Hypothalamus (tissue), 51 donors: ENCODE measurements at places on chromosomes 5 and 9.

- no peak for DNase-seq
These were observed 108.2 kb downstream of the UBE2R2 start for GRCh38 chr9:33924978-33925797.

- no peak for DNase-seq
These were observed 289.7 kb downstream of the PBX3 start for GRCh38 chr9:126036881-126037291.

GRCh38 chr9:70012569-70012968, 31.1 kb upstream of the MAMDC2 start:
- DNase-seq = no peak

GRCh38 chr5:2131826-2132496, 249.2 kb upstream of the IRX4 start:
- no peak for DNase-seq

- no peak for DNase-seq
These were observed 39.5 kb downstream of the MED10 start for GRCh38 chr5:6338871-6339270.

DNA sequence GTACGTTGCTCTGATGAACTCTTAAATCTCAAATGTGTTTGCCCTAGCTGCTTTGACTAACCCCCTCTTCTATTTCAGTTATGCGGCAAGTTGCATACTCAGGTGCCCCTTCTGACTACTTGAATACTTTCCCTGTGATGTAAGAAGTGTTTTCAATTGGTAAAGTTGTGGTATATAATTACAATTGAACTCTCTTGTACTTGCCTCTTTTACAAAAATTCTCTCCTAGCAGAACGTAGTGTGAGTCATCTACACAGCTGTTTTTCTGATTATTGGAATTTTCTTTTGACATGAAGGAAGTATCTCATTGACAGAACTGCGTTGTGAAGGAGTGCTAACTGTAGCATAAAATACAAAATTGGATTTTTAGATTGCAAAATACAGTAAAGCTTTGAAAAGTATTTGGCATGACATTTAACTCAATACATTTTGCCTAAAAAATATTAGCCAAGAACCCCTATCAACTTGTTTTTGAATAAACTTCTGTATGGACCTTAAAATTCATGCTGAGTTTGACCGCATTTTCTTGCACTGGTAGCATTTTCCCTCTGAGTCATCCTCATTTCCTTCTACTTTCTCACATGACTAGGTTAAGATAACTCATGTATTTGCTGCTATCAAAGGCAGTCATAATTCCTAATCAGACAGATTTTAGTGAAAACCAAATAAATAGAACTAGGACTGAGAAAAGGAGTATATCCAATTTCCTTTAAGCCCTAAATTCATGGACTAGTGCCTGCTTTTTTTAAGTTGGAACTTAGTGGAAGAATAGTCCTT, 6.3 kb downstream of the CRHBP start:
- DNase-seq = no peak

GRCh38 chr9:68546596-68547390, 6.1 kb upstream of the TMEM252 start:
- no peak for DNase-seq

DNA sequence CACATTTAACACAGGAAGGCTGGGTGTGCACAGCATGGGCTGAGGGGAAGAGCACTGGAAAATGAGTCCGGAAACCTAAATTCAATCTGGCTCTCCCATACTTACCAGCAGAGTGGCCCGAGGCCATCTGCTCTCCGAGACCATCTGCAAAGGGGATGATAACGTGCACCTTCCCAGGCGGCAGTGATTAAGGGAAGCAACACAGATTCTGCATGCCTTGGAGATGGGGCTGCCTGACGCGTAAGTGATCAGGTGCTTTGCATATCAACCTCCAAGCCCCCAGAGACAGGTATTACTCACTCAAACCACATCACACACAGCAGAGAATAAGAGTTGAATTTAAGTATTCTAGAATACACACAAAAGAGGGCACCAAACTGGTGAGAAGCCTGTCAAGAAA, 9.1 kb downstream of the EPB41L4B start:
- DNase-seq = no peak

GRCh38 chr5:140227046-140227445, 52.1 kb downstream of the CYSTM1 start:
- no peak for DNase-seq

GRCh38 chr5:137791799-137792198, 37.6 kb upstream of the HNRNPA0 start:
- no peak for DNase-seq

GRCh38 chr5:123035918-123036390, 571 bp downstream of the PPIC start:
- no peak for DNase-seq

DNA sequence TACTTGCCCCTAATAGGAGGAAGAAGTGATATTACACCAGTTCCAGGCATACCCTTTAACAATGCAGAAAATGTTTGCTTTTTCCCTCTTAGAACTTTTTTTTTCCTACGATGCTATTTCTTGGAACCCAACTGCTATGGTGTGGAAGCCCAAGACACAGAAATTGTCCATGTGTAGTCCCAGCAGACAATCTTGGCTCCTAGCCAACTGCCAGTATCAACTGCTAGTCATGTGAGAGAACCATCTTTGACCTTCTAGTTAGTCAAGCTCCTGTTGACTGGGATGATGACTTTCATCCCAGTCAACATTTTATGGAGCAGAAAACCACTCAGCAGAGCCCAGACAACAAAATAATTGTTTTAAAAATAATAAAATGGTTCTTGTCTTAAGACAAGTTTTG, 532.4 kb downstream of the TLR4 start:
- DNase-seq = no peak
